D341Med (cell line): ENCODE measurements at places on chromosomes 5 and 9.

- no peak for DNase-seq
Measured at GRCh38 chr5:5638211-5638610, 215.7 kb downstream of the ICE1 start.

DNA sequence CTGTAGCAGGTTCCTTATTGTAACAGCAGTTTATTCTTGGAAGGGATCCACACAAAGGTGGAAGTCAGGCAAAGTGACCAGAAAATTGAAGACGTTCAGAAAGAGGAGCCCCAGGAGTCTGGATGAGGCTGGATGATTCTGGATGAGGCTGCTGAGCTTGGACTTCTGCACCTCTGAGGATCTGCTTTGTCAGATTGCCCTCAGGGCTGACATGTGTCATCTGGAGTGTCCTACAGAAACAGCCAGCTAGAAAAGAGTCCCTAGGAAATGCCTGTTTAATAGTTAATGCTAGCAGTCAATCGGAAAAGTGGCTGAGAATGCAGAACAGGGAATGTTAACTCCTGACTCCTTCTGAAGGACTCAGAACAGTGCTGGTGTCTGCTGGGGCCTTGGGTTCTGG is 236.4 kb downstream of the LRRC70 start:
- DNase-seq = no peak

- DNase-seq = no peak
Measured at GRCh38 chr5:139472386-139473030, 1.7 kb downstream of the SMIM33 start.

- no peak for DNase-seq
Measured at GRCh38 chr5:59126016-59126707, 543.3 kb downstream of the RAB3C start.

- no peak for DNase-seq
Measured at GRCh38 chr9:120514405-120514804, 65.6 kb downstream of the CDK5RAP2 start.

DNA sequence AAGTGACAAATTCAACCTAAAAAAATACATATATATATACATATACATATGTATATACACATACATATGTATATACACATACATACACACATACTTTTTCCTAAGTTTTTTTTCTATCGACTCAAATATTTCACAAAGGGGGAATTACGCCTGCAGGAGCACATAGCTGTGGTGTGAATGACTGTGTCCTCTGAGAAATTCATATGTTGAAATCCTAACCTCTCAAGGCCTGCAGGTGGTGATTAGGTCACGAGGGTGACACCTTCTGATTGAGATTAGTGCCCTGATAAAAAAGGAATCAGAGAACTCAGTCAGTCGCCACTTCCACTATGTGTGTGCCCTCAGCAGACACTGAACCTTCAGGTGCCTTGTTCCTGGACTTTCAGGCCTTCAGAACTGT is 248.7 kb downstream of the SEMA5A start:
- no peak for DNase-seq

DNA sequence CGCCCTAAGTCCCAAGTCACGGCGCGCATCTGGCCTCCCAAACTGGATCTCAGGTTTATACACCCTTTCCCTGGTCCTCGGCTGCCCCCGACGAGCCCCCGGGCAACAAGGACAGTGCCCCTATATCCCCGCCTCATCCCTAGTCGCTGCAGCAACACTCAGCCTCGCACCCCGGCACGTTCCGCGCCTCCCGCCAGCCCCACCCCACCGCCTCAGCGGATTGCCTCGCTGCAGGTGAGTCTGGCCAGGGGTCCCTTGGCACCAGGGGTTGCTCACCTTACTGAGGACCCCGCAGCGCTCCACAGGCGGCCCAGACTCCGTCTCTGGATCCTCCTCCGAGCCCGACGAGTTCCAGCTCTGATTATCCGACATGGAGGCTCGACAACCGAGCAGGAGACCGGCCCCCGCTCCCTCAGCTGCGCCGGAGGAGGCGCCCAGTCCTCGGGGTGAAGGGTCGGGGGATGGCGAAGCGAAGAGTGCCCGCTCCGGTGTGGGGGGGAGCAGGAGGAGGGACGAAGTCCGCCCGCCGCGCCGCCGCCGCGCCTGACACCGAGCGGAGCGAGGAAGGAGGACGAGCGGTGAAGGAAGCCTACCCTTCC is 494 bp downstream of the CERT1 start:
- peak; percentile 62 for DNase-seq

GRCh38 chr9:75983319-75984045 is 93.0 kb downstream of the PCSK5 start:
- DNase-seq = no peak

DNA sequence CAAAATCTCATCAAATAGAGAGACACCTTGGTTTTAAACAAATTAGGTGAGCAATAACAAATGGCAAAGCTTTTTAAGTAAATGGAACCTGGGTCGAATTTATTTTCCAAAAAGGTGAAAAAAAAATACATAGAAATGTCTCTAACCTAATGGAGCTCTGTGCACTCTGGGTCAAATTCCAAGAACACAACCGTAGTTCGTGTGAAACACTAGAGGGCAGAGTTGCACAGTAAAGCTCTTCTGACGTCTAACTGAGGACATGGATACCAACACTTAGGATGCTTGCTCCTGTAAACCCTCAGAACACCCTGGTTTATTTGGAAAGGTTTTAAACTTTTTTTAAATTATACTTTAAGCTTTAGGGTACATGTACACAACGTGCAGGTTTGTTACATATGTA is 18.9 kb downstream of the MARCHF11 start:
- peak; percentile 54 for DNase-seq

- DNase-seq = peak; percentile 8
Measured at GRCh38 chr5:155651-156410, 35.5 kb upstream of the LRRC14B start.

DNA sequence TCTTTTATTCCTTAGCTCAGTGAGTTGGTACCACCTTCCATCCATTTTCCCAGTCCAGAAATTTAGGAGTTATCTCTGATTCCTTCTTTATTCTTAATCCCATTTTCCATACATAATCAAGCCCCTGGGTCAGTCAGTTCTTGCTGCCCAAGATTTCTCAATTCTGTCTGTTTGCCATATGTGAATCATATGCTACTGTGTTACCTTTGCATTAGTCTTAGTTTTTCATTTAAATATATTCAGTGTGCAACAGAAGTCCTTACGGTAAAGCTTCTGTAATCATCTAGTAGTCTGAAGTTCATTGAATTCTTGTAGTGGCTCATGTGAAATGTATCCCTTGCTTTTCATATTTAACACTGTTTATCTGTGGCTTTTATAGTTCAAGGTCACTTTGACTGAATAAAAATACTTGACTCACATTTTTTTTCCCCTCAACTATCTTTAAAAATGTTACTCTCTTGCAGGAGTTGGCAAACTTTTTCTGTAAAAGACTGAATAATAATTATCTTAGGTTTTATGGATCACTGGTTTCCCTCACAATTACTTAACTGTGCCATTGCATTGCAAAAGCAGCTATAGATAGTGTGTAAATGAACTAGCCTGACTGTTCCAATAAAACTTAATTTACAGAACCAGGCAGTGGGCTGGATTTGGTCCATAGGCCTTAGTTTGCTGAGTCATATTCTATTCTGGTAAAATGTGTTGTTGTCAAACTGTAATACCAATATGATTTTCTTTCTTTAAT is 6.9 kb downstream of the KIAA1958 start:
- no peak for DNase-seq

DNA sequence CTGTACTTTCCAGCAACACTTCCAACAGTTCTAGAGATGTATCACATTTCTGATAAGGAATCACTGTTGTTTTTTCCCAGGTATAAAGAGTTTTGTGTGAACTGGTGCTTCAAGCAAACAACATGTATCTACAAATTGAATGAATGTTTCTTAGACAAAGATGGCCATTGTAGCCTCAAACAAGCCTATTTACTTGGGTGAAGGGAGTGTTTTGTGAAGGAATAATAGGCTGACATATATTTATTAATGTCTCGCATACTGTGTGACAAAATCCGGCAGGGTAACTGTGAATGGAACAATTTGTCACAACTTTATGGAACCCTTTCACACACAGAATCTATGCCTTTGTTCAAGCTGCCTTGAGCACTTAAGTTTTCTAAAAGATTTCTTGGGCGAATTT is 24.8 kb upstream of the DAB2 start:
- DNase-seq = no peak

DNA sequence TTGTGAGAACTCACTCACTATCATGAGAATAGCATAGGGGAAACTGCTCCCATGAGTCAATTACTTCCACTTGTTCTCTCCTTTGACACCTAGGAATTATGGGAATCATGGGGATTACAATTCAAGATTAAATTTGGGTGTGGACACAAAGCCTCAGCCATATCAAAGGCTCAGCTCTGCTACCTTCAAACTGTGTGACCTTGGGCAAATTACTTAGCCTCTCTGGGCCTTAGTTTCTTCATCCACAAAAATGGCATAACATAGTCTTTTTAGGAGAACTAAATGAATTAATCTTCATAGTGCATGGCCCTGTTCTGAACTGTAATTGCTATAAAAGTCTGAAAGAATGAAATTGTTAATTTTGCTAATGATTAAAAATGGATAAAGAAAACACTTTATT is 18.3 kb upstream of the CARTPT start:
- DNase-seq = no peak

GRCh38 chr5:133966090-133966489 is 2.3 kb downstream of the C5orf15 start:
- no peak for DNase-seq

GRCh38 chr9:20662156-20662555 is 21.9 kb upstream of the FOCAD start:
- DNase-seq = no peak

- no peak for DNase-seq
Measured at GRCh38 chr5:72951671-72952468, 4.0 kb upstream of the FCHO2 start.

DNA sequence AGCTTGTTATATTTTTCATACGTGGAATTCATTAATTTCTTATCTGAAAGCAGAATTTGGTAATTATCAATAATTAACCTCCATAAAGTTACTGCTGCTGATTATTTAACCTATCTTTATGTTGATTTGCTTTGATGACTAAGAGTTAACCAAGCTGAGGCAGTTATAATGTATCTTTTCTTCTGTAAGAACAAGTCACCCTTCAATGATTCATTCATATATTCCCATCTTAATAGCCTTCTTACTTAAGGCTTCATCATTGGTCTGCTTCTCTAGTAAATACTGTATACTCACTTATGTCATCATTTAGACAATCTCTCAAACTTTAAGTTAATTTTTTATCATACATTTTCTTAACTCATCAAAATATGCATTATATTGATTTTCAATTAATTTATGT is 592.2 kb downstream of the ANXA1 start:
- no peak for DNase-seq

- no peak for DNase-seq
Measured at GRCh38 chr5:76144513-76145274, 61.5 kb downstream of the SV2C start.

GRCh38 chr5:122880170-122880689 is 34.8 kb downstream of the SNX24 start:
- DNase-seq = no peak

DNA sequence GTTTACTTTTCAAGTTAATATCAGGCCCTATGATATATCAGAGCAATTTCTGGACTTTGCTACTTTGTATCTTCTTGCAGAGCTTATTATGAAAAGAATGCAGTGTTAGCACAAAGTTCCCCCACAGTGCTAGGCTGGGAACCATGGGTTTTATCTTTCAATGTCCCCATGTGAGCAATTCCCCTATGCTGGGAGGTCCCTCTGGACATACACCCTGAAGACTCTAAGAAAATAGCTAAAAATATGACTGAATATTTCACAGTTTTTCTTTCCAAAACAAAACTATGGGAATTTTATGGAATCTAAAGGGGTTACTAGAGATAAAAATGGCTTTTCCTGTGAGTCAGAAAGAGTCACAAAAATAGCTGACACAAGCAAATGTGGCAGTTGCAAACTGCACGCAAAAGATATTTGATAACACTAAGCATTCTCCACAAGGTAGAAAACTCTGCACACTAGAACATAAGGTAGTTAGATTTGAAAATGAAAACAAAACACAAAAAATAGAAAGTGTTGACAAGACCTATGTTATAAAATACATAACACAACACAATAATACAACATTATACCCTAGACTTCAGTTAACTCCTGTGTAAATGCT is 487.5 kb upstream of the GRIN3A start:
- no peak for DNase-seq

GRCh38 chr9:129587487-129588262 is 33.2 kb downstream of the C9orf50 start:
- DNase-seq = no peak

- DNase-seq = no peak
Measured at GRCh38 chr5:119079318-119079921, 8.5 kb downstream of the DMXL1 start.

GRCh38 chr5:6302075-6302474 is 76.3 kb downstream of the MED10 start:
- DNase-seq = no peak

DNA sequence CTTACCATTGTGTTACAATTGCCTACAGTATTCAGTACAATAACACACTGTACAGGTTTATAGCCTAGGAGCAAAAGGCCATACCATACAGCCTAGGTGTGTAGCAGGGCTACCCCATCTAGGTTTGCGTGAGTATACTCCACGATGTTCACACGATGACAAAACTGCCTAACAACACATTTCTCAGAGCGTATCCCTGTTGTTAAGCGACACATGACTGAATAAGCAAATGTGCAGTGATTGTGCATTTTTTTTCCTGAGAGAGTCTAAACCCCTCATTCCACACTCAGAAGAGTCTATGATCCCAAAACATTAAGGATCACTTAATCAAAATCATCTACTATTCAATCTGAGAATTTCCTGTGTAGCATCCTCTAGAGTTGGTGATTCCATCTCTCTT is 68.4 kb upstream of the GABRP start:
- DNase-seq = no peak

GRCh38 chr5:65418661-65419060 is 63.1 kb downstream of the ADAMTS6 start:
- DNase-seq = no peak

GRCh38 chr5:155594270-155594669 is 580.7 kb downstream of the KIF4B start:
- DNase-seq = no peak

- no peak for DNase-seq
Measured at GRCh38 chr5:154686490-154686889, 68.7 kb upstream of the LARP1 start.

DNA sequence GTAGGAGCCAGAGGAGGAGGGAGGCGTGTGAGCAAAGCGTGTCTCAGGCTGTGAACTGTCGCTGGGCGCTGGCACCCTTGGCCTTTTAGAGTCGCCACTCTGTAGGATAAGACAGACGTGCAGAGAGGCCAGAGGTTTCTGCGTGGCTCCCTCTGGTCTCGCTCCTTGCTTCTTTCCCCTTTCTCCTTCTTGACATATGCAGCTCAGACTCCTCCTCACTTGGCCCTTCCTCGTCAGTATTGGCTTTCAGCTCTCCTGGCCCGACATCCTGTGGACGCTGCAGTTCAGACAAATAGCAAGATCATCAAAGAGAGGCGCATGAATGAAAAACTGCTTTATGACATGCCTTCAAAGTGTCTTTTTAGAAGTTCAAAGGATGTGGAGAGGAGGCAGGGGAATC is 116.8 kb upstream of the SPRY4 start:
- DNase-seq = no peak

GRCh38 chr5:174221436-174221835 is 175.9 kb downstream of the NSG2 start:
- DNase-seq = no peak
